NCI-H82 (cell line): ENCODE measurements at places on chromosomes 2 and 18.
A peak's percentile ranks its signal among the peaks of the same experiment; 100 is the strongest.

- DNase-seq, result no peak
These were observed 113.6 kb downstream of the METTL8 start for GRCh38 chr2:171320208-171320621.

GRCh38 chr2:1938986-1939385 is 194.7 kb upstream of the PXDN start:
- no peak for DNase-seq

- DNase-seq, result no peak
These were observed 1.6 kb upstream of the RHOB start for GRCh38 chr2:20444993-20445910.

DNA sequence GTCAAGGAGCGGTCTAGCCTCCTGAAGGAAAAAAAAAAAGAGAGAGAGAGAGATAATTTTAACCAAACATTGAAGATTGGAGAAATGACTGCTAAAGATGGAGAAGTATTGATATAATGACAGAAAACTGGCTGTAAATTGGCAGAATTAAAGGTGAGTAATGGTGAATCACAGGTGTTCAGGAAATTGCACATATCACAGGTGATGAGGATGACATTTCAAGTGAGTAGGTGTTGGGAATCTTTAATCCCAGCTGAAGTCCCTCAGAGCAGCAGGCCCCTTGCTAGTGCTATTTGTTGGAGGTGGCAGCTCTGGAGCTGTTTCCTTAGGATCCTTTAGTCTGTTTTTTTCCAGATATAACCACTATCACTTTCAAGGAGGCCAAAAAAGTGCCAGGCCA is 678.4 kb upstream of the VRK2 start:
- no peak for DNase-seq

GRCh38 chr2:105584435-105585010 is 160.2 kb upstream of the NCK2 start:
- no peak for DNase-seq

DNA sequence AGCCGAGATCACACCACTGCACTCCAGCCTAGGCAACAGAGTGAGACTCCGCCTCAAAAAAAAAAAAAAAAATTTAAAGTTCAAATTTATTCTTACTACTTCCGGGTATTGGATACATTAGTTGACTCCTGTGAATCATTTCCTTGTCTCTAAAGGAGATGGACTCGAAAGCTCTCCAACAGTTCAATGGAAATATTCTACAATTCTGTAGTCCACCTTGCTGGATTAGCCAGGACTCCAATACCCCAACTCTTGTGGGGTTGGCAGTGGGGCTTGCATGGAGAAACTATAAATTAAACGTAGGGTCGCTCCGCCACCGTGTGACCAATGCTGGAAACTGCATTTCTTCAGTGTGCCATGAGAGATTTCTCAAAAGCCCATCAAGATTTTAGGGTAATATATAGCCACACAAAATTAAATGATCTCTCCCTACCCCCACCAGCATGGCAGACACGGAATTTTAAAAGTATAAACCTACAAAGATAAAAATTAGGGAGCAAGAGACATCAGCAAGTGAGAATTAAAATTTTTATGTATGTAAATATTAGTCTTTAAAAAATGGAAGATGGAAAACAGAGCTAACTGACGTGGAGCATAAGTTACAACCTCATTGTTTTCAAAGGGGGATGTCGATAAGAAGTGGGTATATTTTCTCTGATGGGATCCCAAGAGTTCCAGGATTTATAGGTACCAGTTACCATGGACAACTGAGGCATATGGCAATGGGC is 27.8 kb upstream of the GAREM2 start:
- DNase-seq, result peak; percentile 89

GRCh38 chr18:56902653-56903052 is 244.2 kb upstream of the BOD1L2 start:
- no peak for DNase-seq

- no peak for DNase-seq
These were observed 155.8 kb downstream of the PTPRM start for GRCh38 chr18:7722955-7723354.

GRCh38 chr2:233117811-233118647 is 57.9 kb downstream of the INPP5D start:
- DNase-seq, result no peak

GRCh38 chr18:1103537-1103936 is 198.9 kb downstream of the ADCYAP1 start:
- DNase-seq, result peak; percentile 27

DNA sequence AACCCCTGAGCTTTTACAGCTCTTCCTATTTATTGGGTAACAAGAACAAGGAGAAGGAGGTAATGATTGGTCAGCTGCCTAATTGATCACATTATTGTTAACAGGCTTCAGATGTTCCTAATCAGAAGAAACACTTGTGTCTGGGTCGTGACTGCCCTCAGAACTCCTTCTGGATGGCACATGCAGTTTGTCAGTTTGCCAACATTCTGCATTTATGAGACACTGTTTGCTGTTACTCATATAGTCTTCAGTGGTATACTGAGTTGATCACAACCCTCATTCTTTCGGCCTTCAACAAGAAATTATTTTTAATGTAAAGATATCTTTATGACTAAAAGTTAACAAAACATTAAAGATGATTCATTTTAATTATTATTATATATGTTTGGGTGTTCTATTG is 95.7 kb upstream of the DOCK10 start:
- DNase-seq, result no peak

DNA sequence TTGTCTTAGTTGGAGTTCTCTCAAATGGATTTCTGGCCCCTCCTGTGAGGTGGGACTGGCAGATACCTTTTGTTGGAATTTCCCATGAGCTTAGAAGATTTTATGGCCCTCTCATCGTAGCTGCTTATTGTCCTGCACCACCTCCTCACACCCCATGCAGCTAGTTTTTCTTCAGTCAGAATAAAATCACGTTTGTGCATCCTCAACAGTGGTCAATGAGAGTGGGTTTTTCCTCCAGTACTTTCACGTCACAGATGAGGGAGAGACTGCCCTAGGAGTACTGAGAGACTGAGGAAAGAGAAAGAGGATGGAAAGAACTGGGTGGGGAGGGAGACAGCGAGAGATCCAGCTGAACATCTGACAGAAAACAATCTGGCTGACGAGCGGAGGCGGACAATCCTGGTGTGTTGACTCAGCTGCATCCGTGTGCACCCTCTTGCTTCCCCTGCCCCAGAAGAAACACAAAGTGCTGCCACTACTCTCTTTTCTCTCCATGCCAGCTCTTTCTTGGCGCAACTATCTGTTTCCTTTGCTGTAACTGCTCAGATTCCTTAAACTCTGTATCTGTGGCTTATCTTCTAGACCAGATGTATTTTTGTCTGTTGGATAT is 7.4 kb downstream of the RAPGEF4 start:
- no peak for DNase-seq

DNA sequence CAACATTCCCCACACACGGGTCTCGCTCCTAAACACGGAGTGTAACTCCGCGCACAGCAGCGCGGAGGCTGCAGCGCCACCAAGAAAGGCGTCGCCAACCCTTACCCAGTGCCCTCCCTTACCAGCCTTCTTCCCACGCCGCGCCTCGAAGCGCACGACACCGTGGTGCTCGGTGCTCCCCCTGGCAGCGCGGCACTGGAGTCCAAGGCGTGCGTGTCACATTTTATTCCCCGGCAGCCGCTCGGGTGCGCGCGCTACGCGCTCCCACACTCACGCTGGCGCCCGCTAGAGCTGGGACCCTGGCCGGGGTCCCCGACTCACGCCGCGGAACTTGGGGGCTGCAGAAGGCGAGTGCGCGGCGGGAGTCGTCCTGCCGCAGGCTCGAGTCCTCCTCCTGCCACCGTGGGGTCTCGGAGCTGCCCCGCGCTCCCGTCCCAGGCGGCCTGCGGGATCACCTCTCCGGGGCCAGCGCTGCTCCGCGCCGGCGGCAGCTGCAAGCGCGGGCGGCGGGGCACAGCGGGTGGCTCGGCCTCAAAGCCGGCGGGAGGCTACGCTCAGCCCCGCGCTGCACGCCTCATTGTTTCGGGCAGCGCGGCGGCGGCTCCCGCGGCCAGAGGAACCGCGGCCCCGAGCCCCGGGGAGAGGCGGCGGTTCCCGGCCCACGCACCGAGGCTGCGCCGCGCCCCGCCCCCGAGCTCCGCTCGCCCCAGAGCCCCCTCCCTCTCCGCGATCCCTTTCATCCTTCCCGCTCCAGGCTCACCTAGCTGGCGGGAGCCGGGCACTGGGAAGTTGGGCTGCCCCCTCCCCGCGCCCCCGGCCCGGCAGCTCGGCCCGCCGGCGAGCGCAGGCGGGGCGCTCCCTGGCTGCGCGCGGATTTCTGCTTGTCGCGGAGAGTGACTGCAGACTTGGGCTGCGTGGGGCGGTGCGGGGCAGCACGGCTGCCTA is at the start of gene ST6GAL2:
Gene ST6GAL2 (minus strand): TSS at position 197 of the 945 bp plus-strand sequence. CDS start 42,190 bp downstream, outside the sequence.
- DNase-seq, result peak; percentile 25

- no peak for DNase-seq
These were observed 157.6 kb downstream of the ARL6IP6 start for GRCh38 chr2:152875701-152876695.
